AG08396 (cell line): ENCODE measurements at places on chromosomes 2 and 18.

DNA sequence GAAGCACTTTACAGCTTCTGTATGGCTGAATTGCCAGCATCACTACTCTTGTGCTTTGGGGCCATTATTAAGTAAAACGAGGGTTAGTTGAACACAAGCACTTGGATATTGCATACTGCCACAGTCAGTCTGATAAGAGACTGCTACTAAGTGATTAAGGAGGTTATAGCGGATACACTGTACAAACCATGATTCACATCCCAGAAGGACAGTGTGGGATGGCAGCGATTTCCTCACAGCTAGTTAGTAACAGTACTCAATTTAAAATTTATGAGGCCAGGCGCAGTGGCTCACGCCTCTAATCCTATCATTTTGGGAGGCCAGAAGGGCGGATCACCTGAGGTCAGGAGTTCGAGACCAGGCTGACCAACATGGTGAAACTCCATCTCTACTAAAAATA is 2.6 kb upstream of the BMPR2 start:
- DNase-seq: no peak

- no peak for DNase-seq
Measured at GRCh38 chr2:151381266-151381665, 23.9 kb downstream of the TNFAIP6 start.

- no peak for DNase-seq
Measured at GRCh38 chr2:169285531-169286235, 76.7 kb downstream of the LRP2 start.

GRCh38 chr18:41693008-41693407 is 262.0 kb upstream of the PIK3C3 start:
- no peak for DNase-seq

DNA sequence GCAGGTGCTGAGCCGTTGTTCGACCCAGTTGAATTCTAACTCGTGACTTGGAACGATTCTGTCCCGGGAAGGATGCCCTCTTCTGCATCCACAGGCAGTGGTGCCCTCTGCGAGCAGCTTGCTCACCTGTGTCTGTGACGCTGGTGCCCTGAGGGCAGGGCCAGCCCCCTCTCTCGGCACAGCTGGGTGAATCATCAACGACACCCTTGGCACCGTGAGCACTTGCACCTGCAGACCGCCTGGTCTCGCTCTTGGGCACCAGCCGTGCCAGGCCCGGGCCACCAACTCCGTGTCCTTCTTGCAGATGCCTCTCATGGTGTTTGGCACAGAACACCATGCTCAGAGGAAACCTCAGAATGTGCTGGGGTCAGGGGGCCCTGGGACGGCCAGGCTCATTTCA is 75.0 kb downstream of the SLC66A2 start:
- no peak for DNase-seq

DNA sequence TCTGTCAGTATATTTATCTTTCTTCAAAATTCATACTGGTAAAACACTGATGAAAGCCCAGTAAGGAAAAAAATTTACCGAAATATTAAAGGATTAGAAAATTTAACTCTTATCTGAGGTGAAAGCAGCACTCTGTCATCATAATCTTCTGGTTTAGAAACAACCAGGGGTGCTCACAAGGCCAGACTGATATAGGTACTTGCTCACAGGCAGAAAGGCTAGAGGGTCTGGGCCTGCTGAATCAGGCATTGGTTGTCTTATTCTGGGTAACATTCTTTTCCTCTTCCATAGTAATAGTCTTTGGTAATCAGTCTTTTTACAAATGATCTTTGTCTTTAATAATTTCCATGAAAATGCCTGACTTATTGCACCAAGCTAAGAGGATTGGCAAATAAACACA is 221.4 kb upstream of the TFPI start:
- no peak for DNase-seq

GRCh38 chr18:845152-845819 is 33.2 kb upstream of the YES1 start:
- DNase-seq: peak; percentile 22

DNA sequence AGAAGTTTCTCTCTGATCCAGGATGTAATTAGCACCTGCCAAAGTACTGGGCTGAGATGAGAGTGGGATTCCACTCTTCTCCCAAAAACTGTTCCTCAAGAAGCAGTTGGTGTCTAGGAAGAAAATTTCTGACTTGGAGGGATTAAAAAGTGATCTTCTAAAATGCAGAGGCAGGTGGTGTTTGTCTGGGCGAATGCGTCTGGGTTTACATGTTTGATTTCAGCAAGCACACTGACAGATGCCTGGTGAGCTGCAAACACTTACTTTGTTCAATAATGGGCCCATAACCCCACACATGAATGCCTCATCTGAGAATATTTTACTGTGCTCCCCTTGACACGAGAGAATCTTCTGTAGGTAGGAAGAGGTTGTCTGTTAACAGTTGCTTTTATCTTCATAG is 24.3 kb upstream of the KCNF1 start:
- no peak for DNase-seq

DNA sequence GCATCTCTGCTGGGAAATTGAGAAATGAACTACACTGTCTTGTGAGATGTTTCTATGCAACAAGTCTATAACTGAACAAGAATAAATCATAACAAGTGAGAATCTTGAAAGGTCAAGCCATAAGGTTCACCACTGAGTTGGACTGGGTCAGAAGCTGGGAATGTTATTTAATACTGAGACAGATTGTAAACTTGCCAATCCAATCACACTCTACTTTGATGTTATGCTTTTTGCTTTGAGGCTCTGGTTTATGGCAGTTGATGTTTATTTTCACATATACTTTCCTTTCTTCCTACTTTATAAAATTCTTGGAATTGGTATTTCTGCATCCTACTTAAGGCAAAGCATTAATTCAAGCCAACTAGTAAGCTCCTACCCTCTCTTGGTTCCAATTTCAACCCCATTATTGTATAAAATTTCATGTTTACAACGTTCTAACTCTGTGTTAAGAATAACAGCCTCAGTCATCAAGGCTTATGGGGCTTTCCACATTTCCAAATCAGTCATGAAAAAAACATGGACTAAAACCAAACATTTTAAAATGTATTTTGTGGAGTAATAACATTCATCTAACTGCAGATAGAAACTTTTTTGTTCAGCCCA is 533.4 kb downstream of the NYAP2 start:
- DNase-seq: no peak

- DNase-seq: no peak
Measured at GRCh38 chr2:160255408-160255807, 55.3 kb upstream of the ITGB6 start.

GRCh38 chr2:11533278-11534070 is at the start of gene GREB1:
GREB1 (plus strand) TSS chr2:11534045; CDS start chr2:11556615, 22,570 bp downstream.
- DNase-seq: no peak

DNA sequence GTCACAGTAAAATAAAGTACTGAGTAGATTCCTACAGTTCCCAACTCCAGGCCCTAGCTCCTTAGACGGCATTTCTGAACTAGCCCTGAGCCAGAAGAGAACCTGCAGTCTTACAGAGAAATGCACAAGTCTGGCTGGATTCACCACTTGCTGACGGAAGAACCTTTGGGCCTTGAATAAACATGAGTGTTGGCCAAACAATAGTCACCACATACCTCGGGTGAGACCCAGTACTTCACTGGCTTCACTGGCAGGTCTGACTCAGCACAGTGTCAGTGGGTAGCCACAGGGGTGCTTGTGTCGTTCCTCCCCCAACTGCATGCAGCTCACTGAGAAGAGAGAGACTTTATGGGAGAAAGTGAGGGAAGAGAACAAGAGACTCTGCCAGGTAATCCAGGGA is 88.9 kb downstream of the TMEM185B start:
- peak; percentile 84 for DNase-seq

DNA sequence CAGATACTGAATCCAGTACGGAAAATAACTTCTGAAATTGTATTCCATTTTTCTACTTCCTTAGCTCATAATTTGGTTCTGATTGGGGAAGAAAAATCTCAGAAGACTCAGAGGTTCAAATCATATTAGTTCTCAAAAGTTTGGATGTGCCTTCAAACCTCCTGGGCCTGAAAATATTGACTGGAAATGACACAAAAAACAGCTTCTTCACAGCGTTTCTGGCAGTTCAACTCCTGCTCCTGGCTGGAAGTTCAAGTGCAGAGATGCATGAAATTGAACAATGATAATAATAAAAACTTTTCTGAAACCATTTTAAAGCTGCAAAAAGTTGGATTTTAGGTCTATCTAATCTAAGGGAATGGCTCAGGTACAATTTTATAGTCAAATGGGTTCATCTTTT is 1459.9 kb upstream of the CELF4 start:
- no peak for DNase-seq

GRCh38 chr2:152015552-152015951 is 83.3 kb downstream of the CACNB4 start:
- no peak for DNase-seq

- DNase-seq: no peak
Measured at GRCh38 chr2:173373290-173373689, 18.6 kb downstream of the CDCA7 start.

- DNase-seq: no peak
Measured at GRCh38 chr18:62682371-62682770, 33.0 kb upstream of the PHLPP1 start.

GRCh38 chr18:29056800-29057199 is 879.9 kb upstream of the CDH2 start:
- DNase-seq: no peak

- DNase-seq: no peak
Measured at GRCh38 chr2:34178482-34178881, 579.4 kb upstream of the FAM98A start.

DNA sequence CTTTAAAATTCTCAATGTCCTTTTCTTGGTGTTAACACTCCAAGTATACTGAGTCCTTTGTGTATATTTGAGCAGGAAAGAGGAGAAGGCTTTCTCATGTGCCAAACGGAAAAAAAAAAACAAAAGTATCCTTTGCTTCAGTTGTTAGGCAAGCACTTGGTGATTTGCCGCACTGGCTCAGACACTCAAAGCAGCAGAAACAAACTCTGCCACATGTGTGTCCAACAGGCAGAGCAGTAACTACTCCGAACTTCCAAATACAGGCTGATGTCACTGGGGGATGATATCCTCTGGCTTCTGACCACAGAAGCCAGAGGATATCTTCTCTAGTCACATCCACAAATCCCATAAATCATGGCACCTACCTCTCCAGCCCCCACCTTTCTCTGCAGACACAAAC is 108.0 kb upstream of the SALL3 start:
- no peak for DNase-seq

GRCh38 chr18:47772374-47773248 is 157.8 kb downstream of the SMAD2 start:
- DNase-seq: peak; percentile 60

GRCh38 chr2:46196871-46197462 is 100.2 kb upstream of the EPAS1 start:
- no peak for DNase-seq

- peak; percentile 70 for DNase-seq
Measured at GRCh38 chr2:118865106-118865505, 17.7 kb upstream of the EN1 start.

DNA sequence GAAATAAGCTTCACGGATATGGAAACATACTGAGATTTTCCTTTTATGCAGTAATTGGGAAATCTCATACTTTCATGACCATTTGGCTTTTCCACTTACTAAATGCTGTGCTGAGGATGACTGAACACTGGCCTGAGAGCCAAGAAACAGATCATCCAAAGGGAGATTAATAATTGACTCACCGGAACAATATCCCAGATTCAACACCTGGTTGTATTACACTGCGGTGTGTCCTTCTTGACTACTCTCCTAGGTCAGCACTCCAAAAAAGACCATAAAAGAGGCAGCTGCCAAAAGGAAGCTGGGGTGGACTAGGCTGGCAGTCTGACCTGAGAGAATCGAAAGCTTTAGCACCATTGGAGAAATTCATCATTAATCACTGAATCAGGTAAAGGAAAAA is 469.1 kb downstream of the CBLN2 start:
- no peak for DNase-seq

GRCh38 chr2:173210270-173211196 is 134.9 kb downstream of the MAP3K20 start:
- peak; percentile 82 for DNase-seq

DNA sequence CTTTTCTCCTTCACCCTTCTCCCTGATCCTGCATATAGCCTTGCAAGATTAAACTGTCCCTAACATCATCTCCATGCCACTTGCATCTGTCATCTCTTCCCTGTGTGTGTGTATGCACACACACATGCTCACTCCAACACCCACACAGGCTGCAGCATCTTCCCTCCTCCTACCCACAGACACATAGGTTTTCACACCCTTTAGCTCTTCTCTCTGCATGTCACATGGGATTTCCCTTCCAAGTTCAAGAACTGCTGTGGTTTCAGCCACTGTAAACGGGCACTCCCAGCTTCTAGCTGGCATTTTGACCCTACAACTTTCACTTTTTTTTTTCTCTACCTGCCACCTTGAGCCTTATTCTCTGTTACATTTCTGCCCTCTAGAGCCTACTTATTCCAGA is 6.4 kb downstream of the CELF4 start:
- DNase-seq: no peak

- DNase-seq: peak; percentile 84
Measured at GRCh38 chr2:100422320-100423055, 5.0 kb upstream of the CHST10 start.

DNA sequence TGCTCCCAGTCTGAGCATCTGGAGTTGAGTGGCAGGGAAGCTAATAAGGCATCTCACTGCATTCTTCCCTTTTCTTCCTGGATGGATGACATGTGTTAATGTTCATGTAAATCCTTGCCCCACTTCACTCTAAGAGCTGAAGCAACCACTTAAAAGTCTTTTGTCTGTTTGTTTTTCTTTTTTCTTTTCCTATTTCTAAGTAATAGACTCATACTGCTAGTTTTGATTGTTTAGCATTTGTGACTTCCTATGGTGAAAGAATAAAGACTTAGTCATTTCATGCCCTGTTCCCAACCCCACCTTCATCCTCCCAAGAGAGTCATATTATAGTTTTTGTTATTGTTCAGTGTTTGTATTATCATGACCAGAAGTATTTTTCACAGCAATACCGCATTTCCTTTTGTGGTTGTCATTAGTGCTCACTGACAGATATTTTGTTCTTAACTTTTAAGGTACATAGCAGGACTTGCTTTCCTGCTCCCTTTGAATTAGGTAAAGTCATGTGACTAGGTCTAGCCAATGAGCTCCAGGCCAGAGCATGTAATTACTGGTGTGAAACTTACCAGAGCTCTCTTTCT is 18.1 kb upstream of the SPP2 start:
- peak; percentile 11 for DNase-seq

- DNase-seq: peak; percentile 6
Measured at GRCh38 chr18:56285387-56286065, 352.9 kb downstream of the TXNL1 start.

DNA sequence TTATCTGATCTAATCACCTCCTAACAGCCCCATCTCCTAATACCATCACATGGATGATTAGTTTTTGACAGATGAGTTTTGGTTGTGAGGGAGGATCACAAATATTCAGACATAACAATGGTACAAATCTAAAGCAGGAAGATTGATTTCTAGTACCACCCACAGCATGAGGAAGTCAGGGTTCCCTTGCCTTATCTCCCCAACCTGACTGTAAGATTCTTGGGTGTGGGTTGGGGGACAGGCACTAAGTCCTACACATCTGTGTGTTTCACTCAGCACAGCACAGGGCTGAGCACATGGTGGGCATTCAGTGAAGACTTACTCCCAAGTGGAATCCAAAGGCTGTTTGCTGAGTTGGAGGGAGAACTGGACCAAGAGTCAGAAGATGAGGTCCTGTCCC is 93.8 kb upstream of the CXCR4 start:
- DNase-seq: no peak

- no peak for DNase-seq
Measured at GRCh38 chr18:79789901-79790890, 7.5 kb upstream of the KCNG2 start.

- DNase-seq: no peak
Measured at GRCh38 chr2:39874236-39874635, 95.2 kb upstream of the THUMPD2 start.

- DNase-seq: no peak
Measured at GRCh38 chr18:65811307-65811706, 60.5 kb downstream of the CDH7 start.
